ENCODE measurements at places on chromosomes 12 and 14.

DNA sequence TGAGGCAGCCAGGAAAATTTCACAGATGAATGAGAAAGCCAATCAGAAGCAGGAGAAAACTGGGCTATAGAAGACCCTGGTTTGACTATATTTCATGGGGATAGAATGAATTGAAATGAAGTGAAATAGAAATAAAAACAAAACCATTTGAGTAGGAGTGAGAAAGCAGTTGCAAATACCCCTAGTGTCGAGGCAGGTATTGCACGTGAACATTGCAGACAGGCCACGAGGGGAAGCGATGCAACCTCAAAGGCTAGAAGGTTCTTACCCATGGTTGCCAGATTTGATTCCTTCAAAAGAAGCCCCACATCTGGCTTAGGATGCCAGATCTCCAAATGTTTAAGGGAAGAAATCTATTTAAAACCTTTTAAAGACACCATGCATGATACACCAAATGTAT is 648.9 kb downstream of the VRK1 start:
- DNase-seq: no peak

DNA sequence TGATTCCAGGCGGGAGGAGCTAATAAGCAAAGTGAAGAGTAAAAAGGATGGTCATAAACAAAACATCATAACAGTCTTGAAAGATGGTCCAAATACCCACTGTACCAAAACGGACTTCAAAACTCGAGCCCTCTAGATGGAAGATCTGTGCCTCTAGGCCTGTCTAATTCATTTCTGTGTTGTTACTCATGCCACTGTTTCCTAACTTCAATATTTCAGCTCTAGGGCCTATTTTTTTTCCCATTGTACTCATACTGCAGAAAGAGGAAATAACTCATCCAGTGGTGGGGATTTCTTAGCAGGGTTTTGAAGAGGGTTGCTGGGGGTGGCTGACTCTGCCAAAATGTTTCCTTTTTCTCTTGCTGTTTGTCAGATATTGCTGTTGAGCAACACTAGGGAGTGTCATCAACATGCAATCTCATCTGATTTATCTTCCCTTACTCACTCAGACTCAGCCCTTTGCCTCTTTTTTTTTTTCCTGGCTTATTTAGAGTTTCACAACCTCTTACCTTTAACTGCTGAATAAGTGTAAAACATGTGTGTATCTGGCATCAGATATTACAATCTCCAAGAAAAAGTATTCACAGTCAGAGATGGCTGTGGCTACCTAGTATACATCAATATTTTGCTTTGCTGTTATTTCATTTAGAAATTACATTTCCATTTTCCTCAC is 189.6 kb downstream of the DUSP6 start:
- no peak for DNase-seq

- no peak for DNase-seq
Observed at GRCh38 chr12:3913278-3913677, 40.1 kb upstream of the PARP11 start.

GRCh38 chr12:63978519-63978918 is 134.0 kb downstream of the SRGAP1 start:
- no peak for DNase-seq

DNA sequence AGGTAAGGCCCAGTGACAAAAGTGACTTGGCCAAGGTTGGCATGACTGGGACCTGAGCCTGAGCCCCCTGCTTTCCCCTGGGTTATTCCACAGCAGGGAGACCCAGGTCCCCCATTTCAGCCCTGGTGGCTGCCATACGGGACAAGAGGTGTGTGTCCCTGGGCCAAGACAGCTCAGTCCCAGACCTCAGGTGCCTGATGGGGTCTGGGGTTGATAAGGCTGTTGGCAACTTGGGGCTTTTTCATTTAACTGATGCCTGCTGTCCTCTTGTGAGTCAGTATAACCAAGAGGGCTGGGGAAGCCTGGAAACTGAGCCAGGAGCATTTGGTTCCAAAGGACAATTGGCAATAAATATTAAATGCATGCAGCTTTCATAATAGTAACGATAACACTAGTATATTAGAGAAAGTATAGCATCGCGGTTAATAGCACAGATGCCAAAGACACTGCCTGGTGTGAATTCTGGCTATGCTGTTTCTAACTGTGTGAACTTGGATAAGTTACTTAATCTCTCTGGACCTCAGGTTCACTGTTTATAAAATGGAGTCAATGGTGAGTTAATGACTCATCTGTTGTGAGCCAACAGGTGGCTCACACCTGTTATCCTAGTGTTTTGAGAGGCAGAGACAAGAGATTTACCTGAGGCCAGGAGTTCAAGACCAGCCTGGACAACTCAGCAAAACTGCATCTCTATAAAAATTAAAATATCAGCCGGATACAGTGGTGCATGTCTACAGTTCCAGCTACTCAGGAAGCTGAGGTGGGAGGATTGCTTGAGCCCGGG is 898 bp downstream of the SDSL start:
- no peak for DNase-seq

GRCh38 chr12:93144109-93144508 is 215.0 kb upstream of the EEA1 start:
- no peak for DNase-seq

- DNase-seq: no peak
Observed at GRCh38 chr14:101505236-101505970, 55.9 kb upstream of the DIO3 start.

- DNase-seq: no peak
Observed at GRCh38 chr12:79521576-79521975, 169.2 kb downstream of the PAWR start.

GRCh38 chr12:40376533-40377267 is 151.9 kb downstream of the LRRK2 start:
- DNase-seq: no peak

DNA sequence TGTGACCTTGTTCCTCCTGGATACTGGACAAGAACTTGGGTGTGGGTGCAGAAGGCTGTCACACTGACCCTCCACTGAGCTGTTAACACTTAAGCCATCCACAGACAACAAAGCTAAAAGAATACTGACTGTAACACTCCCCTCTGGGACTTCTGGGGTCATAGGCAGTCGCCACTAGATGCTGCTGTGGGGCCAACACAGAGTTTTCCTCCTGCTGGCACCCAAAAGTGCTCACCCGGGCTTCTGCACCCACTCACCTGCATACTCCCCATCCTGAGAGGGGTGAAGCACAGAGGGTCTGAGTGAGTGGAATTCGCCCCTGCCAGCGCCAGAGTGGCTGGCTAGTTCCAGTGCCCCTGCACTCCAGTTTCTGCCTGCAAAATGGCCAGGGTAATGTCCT is 422.4 kb upstream of the LMO3 start:
- no peak for DNase-seq

DNA sequence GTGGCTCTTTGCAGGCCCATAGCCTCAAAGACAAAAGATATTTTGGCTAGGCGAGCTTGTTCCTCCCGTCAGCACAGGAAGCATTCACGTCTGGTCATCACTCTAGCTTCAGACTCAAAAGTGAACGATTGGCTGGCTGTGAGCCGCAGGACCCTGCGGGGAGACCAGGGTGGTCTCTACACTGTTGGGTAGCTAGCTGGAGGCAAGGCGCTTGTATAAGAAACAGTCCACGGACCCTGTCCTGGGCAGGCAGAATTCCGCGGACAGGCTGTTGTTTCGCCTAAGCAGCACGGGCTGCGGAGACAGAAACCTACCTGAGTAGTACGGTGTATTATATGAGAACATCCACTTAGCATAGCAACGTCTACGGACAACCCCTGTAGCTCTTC is 29.6 kb downstream of the WBP11 start:
- DNase-seq: peak; percentile 24

DNA sequence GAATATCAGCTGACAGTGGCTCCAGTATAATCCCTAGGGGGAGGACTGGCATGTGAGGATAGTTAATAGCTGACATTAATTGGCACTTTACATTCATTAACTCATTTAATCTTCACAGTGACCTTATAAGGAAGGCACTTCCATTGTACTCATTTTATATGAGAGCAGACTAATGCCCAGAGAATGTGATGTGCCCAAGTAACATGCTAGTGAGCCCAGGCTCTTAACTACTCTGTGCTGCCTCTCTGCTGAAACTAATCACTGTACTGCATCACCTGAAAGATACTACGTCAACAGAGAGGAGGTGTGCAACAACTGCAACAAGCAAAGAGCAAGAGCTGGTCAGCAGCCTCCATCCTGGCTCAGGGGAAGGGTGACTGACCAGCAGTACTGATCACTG is 40.1 kb downstream of the GALNT4 start:
- no peak for DNase-seq

GRCh38 chr12:28958553-28959195 is 190.4 kb upstream of the FAR2 start:
- DNase-seq: no peak

GRCh38 chr14:68547305-68548193 is 245.3 kb downstream of the ZFP36L1 start:
- DNase-seq: no peak

DNA sequence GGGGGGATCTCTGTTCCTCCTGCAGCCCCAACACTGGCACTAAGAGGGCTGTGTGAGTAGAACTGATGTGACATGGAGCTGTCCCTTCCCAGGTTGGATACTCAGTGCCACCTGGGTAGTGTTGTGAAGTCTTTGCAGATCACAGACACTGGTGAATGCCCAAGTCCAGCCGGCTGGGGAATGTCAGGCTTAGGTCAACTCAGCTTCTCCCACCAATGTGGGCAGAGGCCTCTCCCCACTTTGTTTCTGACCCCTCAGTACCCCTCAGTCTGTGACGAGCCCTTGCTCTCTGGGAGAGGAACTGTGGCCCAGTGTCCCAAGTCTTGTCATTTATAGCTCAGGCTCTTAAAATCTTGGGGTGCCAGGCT is 11.3 kb downstream of the SLC25A29 start:
- no peak for DNase-seq

DNA sequence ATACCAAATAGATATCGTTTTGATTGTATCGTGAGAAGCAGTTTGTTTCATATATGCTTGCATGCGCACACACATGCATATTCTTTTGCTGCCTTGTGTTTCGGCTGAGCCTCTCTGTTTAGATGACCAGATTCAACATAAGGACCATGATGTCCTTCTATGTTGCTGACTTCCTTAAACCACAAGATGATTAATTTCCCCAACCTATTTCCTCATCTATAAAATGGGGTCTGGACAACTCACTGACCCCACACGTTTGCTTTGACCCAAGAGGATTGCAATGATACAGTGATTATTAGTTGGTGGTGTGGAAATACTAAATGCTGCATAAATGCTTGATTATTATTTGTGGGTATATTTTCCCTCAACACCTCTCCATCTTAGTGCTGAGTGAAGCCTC is 16.8 kb upstream of the FOS start:
- no peak for DNase-seq

- DNase-seq: no peak
Observed at GRCh38 chr12:116480210-116480810, 78.9 kb upstream of the MAP1LC3B2 start.

GRCh38 chr12:75715323-75715644 is 203.9 kb upstream of the KRR1 start:
- DNase-seq: no peak

GRCh38 chr12:71218616-71219015 is 60.8 kb upstream of the TSPAN8 start:
- DNase-seq: no peak

GRCh38 chr14:28407031-28407825 is 359.4 kb upstream of the FOXG1 start:
- no peak for DNase-seq

- no peak for DNase-seq
Observed at GRCh38 chr14:35247777-35248475, 44.3 kb upstream of the PSMA6 start.

- DNase-seq: no peak
Observed at GRCh38 chr12:24600996-24601395, 347.9 kb downstream of the BCAT1 start.

- no peak for DNase-seq
Observed at GRCh38 chr12:98355322-98355721, 160.1 kb upstream of the TMPO start.

- no peak for DNase-seq
Observed at GRCh38 chr12:64665514-64665913, 55.2 kb downstream of the RASSF3 start.

DNA sequence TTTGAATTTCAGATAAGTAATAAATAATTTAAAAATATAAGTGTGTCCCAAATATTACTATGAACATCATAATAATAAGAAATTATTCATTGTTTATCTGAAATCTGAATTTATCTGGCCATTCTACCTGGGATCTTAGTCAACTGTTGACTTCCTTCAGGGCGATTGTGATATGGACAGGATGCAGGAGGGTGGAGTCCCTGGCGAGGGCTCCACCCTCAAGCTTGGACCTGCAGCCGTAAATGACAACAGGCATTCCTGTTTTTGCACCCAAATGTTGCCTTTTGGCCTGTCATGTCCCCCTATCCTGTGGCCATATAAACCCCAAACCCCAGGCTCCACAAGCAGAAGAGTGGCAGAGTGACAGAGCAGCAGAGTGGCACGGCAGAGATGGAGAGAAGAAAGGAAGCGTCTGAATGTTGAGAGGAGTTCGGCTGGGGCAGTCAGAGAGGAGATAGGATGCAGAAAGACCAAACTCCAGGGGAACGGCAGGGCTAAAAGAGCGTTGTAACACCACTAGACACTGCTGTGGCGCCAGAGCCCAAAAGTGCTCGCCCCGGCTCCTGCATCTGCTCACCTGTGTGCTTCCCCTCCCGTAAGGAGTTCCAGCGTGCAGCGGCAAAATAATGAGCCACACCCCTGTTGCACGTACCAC is 39.4 kb upstream of the FUT8 start:
- no peak for DNase-seq

DNA sequence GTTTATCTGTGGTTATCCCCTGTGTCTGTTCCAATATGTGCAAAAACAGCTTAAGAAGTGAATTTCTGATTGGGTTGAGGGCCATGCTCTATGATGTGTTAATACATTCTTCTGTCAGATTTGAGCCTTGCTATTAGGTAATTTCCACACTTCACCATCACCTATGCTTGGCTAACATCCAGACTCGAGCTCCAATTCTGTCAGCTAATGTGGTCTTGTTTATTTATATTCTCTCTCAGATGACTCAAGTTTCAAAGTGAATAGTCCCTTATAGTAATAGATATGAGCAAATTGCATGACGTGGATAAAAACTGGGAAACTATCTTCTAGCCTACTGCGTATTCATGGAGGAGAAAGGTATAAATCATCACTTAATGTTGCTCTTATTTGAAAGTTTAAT is 451.3 kb downstream of the SNAPC1 start:
- DNase-seq: no peak

DNA sequence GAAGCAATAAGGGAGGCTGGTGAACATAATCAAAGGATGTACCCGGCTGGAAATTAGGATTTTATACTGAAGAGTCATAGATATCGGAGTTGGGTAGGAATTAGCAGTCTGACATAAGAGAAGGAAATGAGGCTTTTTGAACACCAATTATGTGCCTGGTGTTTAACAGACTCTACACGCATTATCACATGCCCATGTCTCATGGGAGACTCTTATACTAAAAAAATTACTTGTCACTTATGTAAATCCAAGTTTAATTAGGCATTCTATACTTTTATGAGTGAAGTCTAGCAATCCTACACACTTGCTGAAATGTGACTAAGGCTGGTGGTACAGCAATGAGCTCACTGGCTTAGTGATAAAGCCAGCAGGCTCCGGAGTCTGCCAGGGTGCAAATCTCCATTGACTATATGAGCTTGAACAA is 93.5 kb downstream of the NUAK1 start:
- DNase-seq: no peak

GRCh38 chr12:67674417-67674816 is 25.9 kb downstream of the DYRK2 start:
- DNase-seq: no peak

All from activated CD4-positive, CD25-positive, alpha-beta regulatory T cell (primary cell).